Fibroblast of skin of left biceps (primary cell): ENCODE measurements at places on chromosomes 5 and 9.

DNA sequence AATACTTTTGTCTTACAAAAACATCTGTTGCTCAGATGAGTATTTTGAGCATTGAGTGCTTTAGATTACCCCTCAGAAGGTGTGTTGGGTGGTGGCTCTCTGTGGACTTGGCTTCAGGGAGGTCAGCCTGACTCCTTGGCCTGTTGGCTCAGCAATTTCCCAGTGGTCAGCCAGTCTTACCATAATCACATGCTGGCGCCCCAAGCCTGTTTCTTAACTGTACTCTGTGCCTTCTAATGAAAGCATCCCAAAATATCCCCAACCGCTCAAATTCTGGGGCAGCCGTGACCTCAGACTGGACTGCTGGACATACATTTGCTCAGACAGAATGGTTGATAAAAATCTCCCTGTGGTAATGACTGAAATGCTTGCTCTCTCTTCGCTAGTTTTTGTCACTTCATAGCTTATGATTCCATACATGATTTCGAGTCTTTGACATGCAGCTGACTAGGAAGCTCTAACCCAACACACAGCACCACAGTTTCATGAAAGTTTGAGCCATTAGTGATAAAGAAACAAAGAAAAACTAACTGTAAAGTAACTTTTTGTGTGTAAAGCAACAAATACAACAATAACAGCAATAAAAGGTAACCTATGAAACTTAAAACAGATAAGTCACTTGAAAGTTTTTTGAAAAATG lies 562.2 kb upstream of the MEF2C start:
- DNase-seq = no peak

GRCh38 chr5:170551076-170551475 lies 47.3 kb downstream of the KCNIP1 start:
- DNase-seq = no peak

DNA sequence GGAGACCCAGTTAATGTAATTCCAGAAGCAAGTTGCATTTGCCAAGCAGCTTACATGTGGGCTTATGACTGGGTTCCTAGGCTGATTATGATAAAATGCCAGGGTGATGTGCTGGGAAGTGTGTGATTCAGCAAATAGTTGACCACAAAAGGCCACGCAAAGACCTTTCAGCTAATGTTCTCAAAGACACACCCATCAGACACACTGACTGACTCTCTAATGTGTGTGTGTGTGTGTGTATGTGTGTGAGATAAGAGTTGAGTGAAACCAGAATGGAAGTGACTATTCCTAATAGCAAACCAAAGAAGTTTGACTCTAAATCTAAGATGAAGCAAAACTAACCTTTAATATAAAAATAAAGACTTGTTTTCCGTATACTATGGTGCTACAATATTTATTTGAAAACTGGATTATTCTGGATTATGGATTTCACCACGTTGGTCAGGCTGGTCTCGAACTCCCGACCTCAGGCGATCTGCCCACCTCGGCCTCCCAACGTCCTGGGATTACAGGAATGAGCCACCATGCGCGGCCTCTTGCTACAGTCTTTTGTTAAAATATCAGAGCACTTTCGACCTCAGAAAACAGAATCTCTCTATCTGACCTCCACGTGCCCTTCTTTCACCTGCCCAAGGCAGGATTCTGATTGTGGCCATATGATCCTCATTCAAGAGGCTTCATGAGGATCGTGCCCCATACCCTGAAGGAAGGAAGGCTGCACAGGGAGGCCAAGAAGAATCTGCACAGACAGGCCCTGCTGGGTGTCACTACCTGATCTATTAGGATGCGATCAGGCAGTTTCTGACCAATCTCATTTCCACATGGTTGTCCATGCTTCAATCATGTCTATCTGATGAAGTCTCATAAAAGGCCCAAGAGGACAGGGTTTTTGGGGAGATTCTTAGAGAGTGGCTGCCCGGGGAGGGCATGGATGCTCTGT lies 75.6 kb downstream of the USP20 start:
- DNase-seq = peak; percentile 97

DNA sequence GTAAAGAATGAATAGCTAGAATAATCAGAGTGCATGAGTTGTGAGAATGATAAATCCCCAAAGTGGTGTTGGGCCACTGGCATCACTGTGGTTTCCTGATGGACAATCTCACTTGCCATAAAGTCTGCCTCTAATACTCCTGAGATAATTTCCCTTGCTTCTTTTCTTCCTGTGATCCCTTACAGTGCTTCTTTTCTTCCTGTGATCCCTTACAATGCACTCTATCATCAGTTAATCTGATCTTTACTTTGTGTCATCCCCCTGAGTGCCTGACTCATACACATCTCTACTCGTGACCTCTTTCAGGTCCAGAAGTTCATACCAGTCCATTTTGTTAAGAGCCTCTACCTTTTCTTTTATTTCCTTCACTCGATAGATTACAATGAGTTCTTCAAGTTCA lies 418.3 kb downstream of the HCN1 start:
- no peak for DNase-seq

DNA sequence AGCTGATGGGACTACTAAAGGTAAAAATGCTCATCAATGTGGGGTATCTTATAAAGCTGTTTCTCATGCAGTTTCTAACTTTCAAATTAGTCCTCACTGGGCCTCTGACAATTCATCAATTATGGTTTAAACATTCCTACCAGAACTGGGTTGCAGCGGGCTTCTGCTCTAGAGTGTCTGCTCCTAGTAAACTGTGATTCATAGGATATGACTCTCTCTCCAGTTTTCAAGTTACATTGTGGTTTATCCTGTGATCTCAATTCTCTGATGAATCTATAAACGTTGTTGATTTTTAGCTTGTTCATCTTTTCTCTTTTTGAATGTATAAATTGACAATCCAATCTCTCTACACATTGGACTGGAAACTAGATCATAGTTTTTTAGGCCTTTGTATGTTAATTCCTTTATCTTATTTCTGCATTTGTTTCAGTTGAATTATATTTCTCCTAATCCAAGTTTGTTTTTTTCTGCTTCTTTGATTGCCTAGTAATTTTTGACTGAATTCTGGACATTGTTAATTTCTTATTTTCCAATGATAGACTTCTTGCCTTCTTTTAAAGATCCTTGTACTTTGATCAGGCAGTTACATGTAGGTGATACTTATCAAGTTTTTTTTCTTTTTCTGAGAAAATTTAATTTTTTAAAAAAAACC lies 822.6 kb downstream of the TLE1 start:
- no peak for DNase-seq

DNA sequence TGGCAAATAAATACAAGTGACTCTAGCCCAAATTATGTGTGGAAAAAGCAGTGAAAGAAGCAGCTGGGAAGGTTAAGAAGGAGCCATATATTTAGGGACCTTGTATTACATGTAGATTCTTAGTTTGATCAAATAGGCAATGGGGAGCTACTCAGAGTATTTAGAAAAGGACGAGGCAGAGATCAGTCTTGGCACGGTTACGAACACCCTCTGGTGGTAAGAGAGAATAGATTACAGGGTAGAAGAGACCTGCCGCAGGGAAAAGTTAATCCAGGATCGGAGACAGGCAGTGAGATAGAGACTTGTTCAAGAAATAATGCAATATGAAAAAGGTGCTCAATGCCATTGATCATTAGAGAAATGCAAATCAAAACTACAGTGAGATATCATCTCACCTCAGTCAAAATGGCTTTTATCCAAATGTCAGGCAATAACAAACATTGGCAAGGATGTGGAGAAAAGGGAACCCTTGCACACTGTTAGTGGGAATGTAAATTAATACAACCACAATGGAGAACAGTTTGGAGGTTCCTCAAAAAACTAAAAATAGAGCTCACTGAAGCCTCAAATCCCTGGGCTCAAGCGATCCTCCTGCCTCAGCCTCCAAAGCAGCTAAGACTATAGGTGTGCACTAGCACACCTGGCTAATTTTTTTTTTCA lies 12.0 kb downstream of the INIP start:
- DNase-seq = peak; percentile 46
